ENCODE measurements at places on chromosomes 13 and 19. TPM values are rescaled to one million over a fixed set of nuclear protein-coding genes. Genes with fewer than 3 reads are reported as not detected.

DNA sequence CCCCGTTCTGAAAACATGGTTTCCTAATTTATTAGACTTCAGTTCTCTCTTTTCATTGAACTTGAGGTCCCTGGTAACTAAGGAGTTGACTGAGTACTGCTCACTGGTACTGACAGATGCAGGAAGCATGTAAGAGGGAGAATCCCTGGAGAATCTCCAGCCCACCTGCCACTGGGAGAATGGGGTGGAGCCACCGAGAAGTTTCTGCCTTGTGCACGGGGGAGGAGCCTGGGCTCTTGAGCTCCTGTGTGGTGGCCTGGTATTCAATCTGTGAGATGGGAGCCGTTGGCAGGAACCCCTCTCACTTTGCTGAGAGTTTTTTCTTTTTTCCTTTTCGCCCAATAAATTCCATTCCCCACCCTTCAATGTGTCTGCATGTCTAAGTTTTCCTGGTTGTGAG lies 13.2 kb upstream of the AKAP11 start:
- DNase-seq: no peak

- no peak for DNase-seq
Observed at GRCh38 chr13:114007566-114007965, 33.7 kb upstream of the C13orf46 start.

- DNase-seq: no peak
Observed at GRCh38 chr13:33017323-33017929, 1.2 kb downstream of the KL start.

- DNase-seq: no peak
Observed at GRCh38 chr13:90824032-90824431, 523.5 kb upstream of the MIR17HG start.

DNA sequence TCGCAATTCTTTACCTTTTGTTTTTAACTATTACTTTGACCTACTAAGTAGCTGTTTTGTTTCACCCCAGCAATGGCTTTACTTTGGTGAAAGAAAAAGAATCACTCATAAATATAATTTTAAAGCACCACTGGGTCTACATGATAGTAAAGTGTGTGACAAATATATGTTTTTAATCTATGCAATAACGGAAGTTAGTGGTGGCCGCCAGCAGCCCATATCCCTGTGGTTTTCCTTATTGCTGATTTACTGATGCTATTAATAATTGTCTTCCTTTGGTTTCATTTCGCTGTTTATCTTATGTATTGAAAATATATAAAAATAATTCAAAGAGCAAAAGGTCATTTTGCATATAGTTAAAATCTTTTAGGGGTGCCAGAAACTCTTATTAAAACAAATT lies 491.3 kb downstream of the DIAPH3 start:
- no peak for DNase-seq

DNA sequence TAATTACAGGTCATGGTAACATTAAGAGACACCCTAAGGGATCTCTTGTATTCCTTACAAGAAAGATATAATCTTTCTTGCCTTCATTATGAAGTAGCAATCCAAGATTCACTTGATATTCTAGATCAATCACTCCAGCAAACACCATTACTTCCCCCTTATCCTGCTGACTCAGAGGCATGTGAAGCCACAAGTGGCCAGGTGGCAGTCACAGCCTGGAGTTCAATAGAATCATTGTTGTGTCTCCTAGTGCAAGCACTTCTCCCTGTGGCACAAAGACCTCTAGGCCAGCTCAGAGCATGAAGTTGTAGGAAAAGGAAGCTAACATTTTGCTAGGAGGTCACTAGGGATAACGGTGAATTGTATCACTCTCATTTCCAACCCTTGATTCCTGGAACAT lies 864.3 kb upstream of the ATXN8OS start:
- no peak for DNase-seq

DNA sequence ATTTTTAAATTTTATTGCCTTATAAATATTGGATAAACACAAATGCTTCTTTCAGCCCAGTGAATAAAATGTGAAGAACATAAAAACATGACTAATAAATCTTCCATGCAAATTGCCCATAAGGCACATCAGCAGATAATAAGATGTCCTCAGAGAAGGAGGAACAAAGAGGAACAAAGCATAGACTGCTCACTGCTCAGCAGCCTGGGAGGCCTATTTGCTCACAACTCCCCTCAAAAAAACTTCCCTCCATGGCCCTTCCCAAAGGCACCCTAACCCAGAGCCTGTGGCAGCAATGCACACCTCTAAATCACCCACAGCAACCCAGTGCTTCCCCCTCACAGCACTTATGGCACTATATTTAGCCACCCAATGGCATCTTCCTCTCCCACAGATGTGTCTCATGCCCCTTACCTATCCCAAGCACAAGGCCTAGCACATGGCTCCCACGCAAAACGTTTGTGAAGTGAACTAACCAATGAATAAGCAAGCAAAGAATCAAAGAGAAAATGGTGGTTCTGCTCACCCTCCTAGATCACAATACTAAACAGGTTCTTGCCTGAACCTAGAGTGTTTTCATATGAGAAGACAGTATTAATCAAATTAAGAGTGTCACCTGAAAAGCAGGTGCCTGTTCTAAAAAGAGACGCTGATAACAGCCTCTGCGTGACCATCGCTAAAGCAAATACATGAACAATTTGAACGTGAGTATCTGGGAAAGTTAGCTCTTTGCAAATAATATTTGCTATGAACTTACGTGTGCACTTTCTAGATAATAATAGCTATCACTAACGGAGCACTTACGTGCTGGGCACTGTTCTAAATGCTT lies 96.9 kb downstream of the TBC1D4 start:
- no peak for DNase-seq

DNA sequence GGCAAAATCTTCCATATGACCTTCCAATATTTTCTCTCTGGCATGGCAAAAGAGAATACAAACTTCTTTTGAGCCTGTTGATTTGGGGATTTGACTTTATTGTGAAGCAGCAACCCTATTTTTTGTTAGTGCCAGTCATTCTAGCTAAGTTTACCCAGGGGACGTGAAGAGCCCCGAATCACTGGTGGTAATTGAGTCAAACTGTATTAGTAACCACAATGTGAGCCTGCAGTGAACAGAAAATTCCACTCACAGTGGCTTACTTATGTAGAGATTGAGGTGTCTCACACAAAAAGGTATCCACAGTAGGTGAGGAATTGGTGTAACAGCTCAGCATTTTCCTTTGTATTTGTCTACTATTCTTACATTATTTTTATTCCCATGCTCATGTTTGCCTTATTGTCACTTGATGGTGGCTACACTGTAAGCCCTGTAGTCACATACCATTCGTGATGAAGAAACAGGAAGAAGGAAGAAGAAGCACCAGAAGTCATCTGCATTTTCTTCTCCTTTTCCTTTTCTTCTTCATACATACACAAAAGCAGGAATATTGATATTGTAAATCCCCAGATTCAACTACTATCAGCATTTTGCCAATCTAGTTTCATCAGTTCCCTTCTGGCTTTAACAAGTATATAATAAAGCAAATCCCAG lies 33.3 kb upstream of the MYCBP2 start:
- DNase-seq: no peak

DNA sequence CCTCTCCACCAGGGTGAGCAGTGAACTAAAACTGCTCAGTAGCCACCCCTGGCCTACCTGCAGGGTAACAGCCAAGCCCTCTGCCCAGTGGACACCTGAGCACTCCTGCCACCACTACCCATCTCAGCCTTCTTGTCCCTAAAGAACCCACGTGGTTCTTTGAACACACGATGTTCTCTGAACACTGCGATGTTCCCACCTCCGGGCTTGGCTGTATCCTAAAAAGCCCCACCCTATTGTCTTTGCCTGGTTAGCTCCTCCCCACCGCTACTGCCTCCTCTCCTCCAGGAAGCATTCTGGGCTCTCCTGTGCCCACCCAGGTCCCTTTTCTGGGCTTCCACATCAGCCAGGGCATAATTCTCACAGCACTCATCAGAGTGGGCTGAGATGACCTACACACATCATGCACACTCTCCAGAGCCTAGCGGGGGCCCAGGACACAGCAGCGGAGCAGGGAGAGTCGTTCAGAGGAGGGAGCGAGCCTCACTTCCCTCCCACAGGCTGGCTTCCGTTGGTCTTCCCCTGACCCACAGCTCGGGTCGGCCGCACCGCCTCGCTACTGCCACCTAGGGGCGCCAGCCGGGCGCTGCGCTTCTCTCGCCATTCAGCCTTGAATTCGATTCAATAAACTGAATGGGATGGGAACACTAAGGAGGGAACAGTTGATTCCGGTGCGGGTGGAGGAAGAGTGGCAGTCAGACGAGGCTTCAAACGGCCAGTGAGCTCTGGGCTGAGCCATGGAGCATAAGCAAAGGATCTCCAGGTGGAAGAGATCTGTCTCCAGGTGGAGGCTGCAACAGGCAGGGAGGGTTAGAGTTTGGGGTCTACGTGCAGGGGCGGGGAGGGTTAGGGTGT lies 3.2 kb downstream of the ELAVL1 start:
- DNase-seq: peak; percentile 45

The PGLYRP1 gene
- polyA plus RNA-seq: 0.84 TPM

DNA sequence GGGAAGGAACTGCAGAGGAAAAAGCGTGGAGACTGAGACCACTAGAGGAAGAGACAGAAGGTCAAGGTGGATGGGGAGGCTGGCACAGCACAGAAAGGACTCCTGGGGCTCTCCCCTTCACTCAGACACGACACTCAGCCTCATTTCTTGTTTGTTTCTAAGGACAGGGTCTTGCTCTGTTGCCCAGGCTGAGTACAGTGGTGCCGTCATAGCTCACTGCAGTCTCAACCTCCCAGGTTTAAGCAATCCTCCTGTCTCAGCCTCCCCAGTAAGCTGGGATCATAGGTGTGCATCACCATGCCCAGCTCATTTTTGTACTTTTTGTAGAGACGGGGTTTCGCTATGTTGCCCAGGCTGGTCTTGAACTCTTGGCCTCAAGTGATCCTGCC lies 11.4 kb upstream of the SEMA6B start:
- DNase-seq: no peak

DNA sequence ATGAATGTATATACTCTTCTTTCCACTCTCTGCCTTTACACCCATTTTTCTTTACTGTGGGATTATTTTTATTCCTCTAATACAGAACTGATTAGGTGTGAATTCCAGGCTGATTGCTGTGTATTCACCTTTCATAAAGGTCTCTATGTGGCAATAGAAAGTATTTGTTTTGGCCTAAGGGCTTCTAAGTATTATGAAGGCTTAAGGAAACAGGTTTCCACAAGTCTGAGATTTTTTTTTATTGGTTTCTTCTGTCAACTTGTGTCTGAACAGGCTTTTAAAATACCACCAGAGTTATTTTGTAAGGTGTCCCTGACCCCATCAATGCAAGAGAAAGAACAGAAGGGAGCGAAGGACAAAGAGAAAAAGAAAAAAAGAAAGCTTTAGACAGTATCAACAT lies 1102.0 kb upstream of the SPRY2 start:
- no peak for DNase-seq

DNA sequence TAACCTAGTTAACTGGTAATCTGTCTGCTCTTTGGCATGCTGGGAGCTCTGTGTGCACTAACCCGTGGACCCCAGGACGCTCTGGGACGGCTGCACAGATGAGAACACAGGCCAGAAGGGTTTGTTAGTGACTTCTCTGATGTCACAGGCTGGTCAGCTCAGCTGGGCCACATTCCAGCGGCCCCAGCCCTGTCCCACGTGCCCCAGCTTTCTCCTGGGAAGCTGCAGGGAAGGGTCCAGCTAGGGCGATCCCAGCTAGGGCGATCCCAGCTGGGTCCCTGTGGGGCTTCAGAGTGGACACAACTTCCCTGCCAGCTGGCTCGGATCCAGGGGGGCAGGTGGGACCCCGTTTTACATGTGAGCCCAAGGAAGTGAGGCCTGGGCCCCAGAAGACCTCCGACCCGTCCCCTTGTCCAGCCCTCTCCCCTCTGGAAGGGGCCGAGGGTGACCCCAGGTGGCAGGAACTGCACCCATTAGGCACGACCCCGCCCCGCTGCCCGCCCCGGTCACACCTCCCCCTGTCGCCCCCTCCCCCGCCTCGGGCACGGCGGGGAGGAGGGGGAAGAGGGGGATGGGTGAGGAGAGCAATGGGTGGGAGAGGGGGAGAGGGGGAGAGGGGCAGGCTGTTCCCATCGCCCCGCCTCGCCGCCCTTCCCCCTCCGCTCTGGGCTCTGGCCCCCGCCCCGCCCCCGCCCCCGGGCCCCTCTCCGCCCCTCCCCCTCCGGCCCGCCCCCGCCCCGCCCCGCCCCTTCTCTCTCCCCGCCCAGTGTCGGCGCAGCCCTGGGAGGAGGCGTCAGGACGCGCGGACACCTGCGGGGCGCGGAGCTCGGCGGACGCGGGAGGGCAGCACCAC lies 75.2 kb upstream of the MCF2L start:
- peak; percentile 37 for DNase-seq

DNA sequence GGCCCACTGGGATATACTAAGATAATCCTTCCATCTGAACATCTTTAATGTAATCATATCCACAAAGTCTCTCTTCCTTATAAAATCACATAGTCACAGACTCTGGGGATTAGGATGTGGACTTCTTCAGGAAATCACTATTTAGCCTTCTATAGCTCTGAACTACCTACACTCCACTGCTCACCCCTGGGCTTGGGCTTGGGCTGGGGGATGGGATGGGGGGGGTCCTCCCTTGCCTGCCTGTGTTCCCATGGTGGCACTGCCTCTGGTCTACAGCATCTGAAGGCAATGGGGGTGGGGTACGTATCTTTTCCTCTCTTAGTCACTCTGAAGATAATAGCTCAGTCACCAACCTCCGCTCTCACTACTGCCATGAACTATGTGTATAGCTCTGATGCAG lies 67.8 kb upstream of the SERTM1 start:
- DNase-seq: no peak

- DNase-seq: no peak
Observed at GRCh38 chr19:51807925-51808324, 13.0 kb downstream of the FPR3 start.
